ENCODE measurements at places on chromosomes 4 and X. TPM values are rescaled to one million over a fixed set of nuclear protein-coding genes. Genes with fewer than 3 reads are reported as not detected.

DNA sequence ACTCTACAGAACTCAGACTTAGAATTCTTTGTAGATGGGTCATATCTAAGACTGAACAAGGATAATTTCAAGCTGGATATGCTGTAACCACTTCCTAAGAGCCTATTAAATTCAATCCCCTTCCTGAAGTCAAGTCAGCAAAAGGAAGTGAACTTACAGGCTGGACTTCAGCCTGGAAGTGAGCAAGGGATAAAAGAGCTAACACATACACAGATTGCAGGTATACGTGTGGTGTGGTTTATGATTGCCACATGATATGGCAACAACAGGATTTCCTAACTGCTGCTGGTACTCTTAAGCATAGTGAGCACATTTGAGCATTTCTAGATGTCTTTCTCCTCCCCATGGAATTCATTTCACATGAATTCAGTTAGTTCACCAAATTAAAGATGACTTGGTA lies 38.2 kb upstream of the UXT start:
- DNase-seq, result no peak

DNA sequence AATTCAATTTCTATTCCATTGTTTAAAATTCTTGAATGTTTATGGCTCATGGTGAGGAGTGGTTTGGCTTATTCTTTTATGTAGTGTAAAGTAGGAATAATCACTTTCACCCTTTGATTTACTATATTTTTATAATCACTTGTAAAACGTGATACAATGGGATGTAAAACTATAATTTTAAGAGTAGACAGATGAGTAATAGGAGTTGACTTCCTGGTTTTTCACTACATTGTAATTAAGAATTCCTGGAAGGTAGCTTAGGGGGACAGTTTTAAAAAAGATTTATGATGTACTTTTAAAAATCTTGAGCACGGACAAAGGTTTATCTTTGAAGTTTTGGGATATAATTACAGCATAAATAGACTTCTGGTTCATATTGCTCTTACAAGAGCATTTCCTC lies 65.3 kb downstream of the PDGFC start:
- no peak for DNase-seq

DNA sequence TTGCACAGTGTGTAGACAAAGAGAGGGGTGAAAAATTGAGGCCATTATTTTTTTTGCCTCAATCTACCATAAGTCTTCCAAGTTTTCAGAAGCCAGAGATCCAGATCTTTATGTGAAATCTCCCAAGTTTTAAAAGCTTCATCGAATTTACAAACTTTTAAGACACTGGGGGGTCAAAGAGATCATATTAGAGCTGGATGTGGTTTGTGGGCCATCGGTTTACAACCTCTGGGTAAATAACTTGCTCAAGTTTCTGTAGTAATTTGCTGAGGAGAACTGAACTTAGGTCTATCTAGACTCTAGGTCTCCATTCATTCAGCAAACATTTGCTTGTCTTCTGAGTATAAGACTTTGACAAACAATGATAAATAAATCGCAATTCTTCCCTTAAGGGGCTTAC lies 54.0 kb upstream of the CHRNA9 start:
- no peak for DNase-seq

Gene MGAT4D
- total RNA-seq, result not detected

GRCh38 chrX:288561-288991 lies 7.4 kb downstream of the PLCXD1 start:
- DNase-seq, result peak; percentile 7

- DNase-seq, result no peak
Measured at GRCh38 chrX:123905332-123905731, 45.5 kb downstream of the XIAP start.

Gene GATA1
- total RNA-seq, result not detected

- DNase-seq, result peak; percentile 1
Measured at GRCh38 chr4:181213551-181213950, 1029.7 kb upstream of the TENM3 start.

Gene GAGE12J
- not detected for total RNA-seq

- no peak for DNase-seq
Measured at GRCh38 chr4:113094802-113095201, 45.3 kb downstream of the ANK2 start.

DNA sequence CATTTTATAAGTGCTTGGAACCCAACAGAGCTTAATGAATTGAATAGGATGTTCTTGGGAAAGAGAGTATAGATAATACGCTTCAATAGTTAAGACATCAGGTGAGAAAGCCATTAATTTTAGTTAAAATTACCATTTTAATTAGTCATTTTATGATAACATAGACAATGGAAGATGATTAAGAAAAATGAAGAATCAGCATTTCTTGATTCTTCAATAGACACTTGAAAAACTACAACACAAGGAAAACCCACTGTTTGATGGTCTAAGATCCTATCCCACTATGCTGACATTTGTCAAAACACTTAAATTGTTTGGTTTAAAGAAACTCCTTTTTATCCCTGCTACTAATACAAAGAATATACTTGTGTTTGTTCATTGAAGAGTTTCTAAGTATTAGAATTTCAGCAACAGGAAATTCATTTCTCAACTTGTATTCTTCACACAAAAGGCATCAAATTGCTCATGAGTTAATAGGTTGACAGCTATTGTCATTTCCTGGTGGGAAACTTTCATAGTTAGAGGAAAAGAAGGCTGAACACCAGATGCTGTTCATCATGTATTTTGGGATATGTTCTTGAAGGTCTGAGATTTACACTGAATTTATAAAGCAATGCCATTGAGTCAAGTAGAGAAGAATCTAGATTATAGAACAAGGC lies 9.6 kb upstream of the CXCL2 start:
- DNase-seq, result no peak

Gene PDLIM5
- 44.2 TPM for total RNA-seq

- no peak for DNase-seq
Measured at GRCh38 chr4:37964734-37965457, 4.7 kb downstream of the PTTG2 start.

DNA sequence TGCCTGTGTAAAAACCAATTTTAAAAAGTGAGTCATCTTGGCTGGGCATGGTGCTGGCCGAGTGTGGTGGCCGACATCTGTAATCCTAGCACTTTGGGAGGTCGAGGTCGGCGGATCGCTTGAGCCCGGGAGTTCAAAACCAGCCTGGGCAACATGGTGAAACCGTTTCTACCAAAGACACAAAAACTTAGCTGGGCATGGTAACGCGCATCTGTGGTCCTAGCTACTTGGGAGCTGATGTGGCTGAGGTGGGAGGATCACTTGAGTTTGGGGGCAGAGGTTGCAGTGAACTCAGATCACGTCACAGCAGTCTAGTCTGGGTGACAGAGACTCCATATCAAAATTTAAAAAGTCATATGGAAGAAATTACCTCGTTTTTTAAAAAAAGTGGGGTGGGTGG lies 7.6 kb downstream of the RLIM start:
- no peak for DNase-seq

Gene LRCH2
- 1.3 TPM for total RNA-seq

GRCh38 chrX:19245711-19246269 lies 97.9 kb upstream of the PDHA1 start:
- no peak for DNase-seq

Gene CSAG1
- total RNA-seq, result not detected

Gene CFAP47
- not detected for total RNA-seq

Gene CLCN4
- total RNA-seq, result 0.33 TPM

Gene TKTL2
- not detected for total RNA-seq

- DNase-seq, result no peak
Measured at GRCh38 chr4:43008793-43009192, 116.3 kb downstream of the GRXCR1 start.

Gene ARMCX4
- total RNA-seq, result 6.6 TPM

Gene PAK3
- 43.5 TPM for total RNA-seq

- DNase-seq, result no peak
Measured at GRCh38 chr4:145207934-145208333, 27.5 kb upstream of the OTUD4 start.

DNA sequence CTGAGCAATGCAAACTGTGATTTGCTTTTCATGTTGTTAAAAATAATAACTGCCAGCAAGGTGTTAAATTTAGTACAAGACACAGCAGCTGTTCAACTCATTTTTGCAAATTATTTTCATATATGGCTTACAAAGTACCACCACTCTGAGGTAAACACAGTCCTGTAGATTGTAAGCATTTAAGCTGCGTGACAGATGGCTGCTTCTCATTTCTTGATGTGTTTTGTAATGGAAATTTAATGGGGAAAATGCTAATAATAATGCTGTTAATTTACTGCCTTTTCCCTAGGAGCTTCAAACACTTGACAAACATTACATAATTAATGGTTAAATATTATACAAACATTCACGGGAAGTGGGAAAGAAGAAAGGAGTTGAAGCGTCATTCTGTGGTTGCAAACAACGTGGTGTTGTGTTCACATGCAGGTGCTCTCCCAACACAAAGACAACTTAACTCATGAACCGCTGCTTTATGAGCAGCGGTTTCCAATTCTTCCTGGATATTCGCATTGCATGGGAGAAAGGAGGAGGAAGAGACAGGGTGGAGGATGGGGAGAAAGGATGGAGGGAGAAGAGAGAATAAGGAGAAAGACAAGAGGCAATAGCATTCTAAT lies 236.8 kb upstream of the VCX start:
- no peak for DNase-seq

DNA sequence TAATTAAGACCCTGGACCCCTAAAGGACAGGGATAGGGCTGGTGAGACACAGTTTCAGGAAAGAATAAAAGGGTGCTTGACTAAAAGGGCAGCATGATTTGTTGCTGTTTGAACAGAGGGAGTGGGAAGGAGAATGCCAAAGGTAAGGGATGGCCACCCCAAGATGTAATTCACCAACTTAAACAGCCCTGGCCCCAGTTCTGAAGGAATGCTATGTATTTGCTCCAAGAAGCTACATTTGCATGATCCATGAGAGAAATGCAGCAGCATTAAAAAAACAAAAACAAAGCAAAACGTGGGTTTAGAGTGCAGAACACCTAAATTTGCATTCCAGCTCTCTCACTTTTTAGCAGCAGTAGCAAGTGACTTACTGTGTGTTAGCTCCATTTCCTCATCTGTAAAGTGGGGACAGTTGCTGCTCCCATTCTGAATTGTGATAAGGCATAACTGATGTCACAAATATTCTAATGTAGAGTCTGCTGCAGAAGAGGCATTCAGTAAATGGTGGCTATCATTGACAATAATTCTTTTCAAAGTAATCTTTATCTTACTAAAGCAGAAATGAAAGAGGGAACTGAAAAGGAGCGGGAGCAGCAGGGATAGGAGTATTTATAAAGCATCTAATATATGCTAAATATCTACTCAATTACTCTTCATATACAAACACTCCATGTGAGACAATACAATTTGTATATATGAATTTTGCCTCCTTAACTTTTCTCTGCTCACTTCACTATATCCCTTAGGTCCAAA lies 115.8 kb downstream of the PPARGC1A start:
- DNase-seq, result no peak

DNA sequence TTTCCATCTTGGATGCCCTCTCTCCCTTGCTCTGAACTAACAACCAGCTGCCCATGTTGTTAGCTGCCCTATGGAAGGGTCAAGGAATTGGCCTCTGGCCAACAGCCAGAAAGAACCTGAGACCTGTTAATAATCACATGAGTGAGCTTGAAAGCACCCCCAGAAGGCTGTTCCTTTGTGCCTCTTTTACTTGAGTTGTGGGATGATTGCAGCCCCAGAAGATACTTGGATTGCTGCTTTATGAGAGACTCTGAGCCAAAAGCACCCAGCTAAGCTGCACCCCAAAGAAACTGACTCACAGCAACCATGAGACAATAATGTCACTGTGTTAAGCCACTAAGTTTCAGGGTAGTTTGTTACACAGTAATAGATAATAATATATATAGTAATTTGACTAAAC lies 73.3 kb downstream of the FRYL start:
- DNase-seq, result peak; percentile 17

DNA sequence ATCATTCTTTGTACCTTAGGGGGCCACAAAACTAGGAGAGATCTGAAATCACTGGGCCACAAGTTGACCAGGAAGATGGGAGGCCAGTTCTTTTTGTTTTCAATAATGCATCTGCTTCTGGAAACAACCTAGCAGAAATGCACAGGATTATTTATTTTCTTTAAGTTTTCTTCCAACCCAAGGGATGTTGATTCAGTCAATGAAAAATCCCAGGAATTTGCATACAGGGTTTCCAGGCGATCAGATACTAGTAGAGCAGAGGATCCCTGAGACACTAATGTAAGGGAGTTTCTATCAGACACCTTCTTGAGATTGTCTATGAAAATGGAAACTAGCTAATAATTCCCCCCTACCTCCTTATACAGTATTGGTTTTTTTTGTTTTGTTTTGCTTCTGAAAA lies 7.4 kb downstream of the ATOH1 start:
- DNase-seq, result no peak

- DNase-seq, result no peak
Measured at GRCh38 chr4:134885436-134885835, 683.8 kb upstream of the PABPC4L start.

Gene ERAS
- total RNA-seq, result not detected

Gene EPHA5
- under 0.01 TPM for total RNA-seq

Gene CFI
- total RNA-seq, result 15.8 TPM

Gene SMIM10L2A
- total RNA-seq, result 4.0 TPM

DNA sequence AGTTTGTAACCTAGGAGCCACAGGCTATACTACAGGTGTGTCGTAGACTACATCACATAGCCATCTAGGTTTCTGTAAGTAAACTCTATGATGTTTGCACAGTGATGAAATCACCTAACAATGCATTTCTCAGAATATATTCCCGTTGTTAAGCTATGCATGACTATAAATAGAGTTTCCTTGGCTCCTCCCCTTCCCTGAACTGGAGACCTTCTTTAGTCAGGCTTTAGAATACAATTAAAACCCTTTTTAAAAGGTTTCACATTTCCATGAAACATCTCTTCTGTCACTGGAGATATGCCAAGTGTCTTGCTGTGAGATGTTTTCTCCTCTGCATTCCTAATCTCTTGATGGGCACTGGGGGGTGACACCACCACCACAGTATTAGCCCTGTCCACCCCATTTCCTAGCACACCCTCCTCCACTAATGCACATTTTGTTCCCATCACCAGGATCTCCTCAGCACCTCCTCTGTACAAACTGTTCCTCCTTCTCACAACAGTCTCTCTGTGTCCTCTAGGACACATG lies 334.6 kb upstream of the CPEB2 start:
- DNase-seq, result no peak

DNA sequence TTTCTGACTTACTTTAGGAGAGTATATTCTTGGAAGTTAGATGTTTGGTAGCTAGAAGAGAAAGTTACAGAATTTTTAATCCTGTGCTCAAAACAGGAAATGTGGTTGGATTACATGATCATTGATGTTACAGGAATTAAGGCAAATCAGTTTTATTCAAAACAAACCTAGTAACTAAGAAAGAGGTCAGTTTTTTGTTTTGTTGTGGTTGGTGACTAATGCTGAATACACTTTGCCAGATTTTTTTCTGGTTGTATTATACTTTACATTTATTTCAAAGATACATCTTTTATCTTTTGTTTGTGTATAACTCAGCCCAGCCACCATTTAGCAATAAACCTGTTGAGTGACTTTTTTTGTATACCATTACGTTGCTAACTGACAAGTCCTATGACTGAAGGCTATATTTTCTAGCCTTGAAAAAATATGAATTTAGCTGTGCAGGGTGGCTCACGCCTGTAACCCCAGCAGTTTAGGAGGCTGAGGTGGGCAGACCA lies 116.7 kb downstream of the KLHL8 start:
- no peak for DNase-seq

All from body of pancreas (tissue), 4 donors.